NCI-H2081 treated with DMSO at 0.1 percent for 48 hours (cell line): ENCODE measurements at places on chromosomes 5 and 9.

GRCh38 chr5:56625541-56625940 lies 189.8 kb upstream of the MAP3K1 start:
- DNase-seq = no peak

GRCh38 chr9:99998866-99999265 lies 92.4 kb downstream of the STX17 start:
- no peak for DNase-seq

DNA sequence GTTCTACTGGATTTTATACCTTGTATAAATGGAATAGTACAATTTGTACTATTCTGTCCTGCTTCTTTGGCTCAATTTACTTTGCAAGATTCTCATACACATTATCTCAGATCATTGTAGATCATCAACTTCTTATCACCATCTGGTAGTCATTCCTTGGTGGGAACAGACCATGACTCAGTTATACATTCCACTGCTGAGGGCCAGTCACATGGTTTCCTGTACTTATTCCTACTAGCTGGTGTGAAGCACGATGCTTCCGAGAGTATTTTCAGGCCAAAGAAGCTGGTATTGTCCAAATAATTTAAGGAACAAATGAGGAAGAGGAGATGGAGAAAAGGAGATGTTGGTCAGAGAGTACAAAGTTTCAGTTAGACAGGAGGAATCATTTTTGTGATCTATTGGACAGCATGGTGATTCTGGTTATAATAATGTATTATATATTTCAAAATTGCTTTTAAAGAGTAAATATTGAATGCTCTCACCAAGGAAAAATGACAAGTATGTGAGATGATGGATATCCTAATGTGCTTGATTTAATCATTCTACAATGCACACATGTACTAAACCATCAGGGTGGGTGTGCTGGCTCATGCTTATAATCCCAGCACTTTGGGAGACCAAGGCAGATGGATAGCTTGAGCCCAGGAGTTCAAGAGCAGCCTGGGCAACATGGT lies 124.1 kb downstream of the SYK start:
- DNase-seq = no peak

GRCh38 chr5:143635146-143635752 lies 176.7 kb upstream of the HMHB1 start:
- DNase-seq = no peak

DNA sequence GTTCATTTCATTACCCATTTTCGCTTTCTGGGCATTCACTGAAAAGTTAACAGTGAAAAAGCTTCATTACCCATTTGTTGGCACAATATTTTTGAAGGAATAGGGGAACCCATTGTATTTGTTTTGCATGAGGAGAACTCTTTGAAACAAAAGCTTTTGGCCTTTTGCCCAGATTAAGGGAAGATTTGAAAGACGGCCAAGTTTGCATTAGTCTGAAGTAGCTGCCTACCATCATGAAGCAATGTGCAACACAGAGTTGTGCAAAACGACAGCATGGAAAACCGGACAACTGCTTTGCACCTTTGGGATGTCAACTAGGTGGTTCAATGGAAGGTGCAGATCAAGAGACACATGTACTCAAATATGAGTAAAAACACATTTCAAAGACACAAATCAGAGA lies 84.9 kb downstream of the TRPM3 start:
- DNase-seq = peak; percentile 10

- no peak for DNase-seq
Observed at GRCh38 chr5:77629509-77630113, 8.9 kb downstream of the OTP start.

- DNase-seq = peak; percentile 33
Observed at GRCh38 chr9:87336914-87337333, 160.7 kb upstream of the DAPK1 start.

DNA sequence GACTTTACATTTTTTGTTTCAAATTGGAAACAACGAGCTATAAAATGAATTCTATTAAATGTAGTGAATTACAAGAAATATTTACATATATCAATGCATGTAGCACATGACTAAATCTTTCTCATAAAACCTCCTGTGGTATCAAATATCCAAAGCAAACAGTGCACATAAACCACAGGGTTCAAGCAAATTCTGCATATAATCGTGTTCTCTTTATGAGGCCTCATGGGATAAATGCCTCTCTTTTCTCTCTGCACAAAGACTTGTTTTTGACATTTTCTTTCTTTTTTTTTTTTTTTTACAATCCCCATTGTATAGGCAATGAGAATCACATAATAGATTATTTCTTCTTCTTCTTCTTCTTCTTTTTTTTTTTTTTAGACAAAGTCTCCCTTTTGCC lies 1117.2 kb upstream of the DMAC1 start:
- no peak for DNase-seq

DNA sequence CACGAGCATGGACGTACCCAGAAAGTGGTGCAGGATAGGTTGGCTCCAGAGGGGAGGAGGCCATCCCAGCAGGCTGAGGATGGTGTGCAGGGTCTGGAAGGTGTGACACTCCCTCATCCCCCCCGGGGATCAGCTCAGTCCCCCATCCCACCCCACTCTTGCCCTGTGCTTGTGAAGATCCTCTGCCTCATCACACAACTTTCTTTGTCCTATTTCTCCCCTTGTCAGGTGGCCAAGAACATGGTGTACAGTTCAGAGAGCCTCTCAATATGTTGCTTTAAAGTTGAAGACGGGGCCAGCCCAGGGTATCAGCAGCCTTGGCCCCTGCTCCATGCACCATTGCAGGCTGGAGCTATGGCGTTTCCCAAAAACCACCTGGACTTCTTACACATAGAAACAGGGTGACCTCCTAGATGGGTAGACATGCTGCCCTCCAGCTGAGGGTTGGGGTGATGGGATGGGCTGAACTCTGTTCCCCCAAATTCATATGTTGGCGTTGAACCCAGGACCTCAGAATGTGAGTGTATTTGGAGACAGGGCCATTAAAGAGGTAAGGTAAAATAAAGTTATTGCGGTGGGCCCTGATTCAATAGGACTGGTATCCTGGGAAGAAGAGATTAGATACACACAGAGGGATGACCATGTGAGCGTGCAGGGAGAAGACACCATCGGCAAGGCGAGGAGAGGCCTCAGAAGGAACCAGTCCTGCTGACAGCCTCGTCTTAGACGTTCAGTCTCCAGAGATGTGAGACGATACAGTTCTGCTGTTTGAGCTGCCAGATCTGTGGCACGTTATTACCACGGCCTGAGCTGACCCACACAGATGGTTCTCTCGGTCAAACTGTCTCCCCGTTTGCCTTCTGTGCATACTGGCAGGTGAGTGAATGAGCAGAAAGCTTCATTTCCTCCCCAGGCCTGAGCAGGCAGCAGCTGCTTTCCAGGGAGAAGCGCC lies 272.5 kb downstream of the GADD45G start:
- no peak for DNase-seq

GRCh38 chr5:33713136-33713765 lies 178.5 kb downstream of the ADAMTS12 start:
- no peak for DNase-seq

GRCh38 chr5:124103671-124104070 lies 591.7 kb downstream of the CSNK1G3 start:
- DNase-seq = no peak

DNA sequence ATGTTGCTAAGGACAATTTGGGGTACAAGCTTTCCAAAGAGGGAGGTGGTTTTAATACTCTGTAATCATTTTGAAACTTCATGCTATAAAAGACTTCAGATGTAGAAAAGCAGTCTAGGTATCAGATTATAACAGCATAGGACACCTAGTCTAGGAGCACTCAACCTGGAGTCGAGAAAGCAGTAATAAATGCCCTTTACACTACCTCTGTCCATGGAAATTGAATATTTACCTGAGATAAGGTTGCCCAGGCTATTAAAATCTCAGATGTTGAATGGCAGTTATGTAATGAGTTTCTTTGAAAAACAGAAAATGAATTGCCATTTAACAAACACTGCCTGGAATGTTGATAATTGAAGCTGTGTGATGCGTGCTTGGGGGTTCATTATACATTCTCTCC lies 561.8 kb upstream of the DMAC1 start:
- DNase-seq = no peak

DNA sequence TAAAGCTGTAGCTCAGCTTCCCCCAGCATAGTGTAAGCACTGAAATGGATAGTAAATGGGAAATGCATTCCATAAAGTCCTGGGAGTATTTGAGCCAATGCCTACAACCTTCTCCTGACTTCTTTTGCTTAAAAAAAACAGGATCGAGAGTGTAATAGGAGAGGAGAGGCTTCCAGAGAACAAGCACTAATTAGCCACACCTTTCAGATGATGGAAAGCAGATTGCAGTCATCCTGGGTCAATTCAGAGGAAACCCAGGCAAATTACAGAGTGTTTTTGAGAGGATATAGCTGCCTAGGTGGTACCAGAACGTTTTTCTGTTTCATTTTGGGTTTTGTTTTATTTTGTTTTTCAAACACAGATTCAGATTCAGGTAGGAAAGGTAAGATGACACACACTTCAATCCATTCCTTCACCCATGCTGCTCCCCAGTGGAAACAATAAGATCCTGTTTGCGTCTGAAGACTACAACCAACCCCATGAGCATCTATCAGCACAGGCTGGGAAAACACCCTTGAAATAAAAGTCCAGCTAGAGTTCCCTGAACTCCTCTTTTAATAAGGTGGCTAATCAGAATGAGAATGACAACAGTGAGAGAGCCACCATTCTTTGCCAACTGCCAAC lies 95.6 kb downstream of the RFK start:
- DNase-seq = no peak

- no peak for DNase-seq
Observed at GRCh38 chr9:75000835-75001234, 27.3 kb downstream of the CARNMT1 start.

- no peak for DNase-seq
Observed at GRCh38 chr5:179791881-179792611, 1.7 kb upstream of the LTC4S start.

DNA sequence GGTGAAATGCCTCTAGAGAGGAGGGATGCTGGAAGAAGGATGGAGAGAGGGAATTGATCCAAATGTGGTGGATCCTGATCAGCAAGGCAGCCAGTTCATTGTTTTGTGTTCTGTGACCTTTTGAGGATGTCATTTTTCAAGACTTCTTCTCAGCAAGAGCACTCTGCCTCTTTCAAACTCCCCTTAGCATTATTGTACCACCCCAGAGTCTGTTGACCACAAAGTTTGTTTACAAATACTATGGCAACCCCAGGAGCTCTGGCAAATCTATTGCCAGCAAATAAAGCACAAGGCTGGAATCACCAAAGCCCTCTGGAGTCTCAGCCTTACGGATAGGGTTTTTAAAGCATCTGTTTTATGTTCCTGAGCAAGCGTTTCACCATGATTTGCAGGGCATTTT lies 76.2 kb upstream of the SLC1A3 start:
- DNase-seq = no peak

- no peak for DNase-seq
Observed at GRCh38 chr9:128002959-128003358, 22.2 kb upstream of the EEIG1 start.

DNA sequence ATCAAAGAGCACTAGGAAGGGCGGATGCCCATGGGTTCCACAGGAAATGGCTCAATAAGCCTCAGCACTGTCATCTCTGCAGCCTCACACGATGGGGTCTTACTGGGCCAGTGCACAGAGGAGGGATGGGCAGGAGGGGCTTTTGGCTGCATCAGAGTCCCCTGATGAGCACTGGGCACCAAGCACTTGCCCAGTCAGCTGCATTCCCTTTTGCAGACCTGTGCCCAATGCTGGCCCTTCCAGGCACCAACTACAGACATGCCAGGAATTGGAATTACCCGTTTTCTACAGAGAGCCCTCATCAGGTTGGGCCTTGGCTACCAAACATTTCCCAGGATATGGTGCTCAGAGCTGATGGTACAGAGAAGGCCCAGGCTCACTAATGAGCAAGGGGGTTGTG lies 182.5 kb downstream of the HSPA4 start:
- no peak for DNase-seq

- DNase-seq = no peak
Observed at GRCh38 chr5:76174101-76174500, 90.9 kb downstream of the SV2C start.

DNA sequence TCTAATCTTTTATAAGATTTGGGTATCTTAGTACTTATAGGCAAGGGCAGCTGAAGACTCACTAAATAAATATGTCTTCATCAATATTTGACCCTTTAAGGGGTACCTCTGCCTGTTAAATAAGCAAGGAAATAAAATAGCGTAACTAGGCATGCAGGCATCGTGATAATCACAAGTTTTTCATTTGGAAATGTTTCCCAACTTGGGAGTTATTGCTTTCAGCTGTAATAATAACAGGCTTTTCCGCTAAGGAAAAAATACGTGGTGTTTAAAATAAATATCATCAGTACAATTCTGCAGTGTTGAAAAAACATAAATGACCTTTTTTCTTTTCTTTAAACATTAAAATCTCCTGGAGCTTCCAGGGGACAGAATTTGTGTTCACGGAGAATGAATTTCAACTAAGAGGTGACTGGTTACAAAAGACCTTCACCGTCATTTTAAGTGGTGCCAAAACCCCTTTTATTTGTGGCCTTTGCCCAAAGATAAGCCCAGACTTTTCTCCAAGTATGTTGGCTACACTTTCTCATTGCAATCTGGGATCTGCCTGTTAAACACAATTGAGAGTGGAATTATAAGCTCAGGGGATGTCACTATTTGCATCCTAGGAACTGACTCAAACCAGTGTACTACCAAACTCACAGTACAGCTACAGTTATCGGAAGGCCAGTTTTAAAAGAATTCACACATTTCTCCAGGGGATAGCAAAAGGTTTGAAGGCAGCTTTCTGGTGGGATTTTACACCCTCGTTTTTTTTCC lies 218.6 kb downstream of the FBXL7 start:
- no peak for DNase-seq

GRCh38 chr9:34566322-34566721 lies 23.2 kb downstream of the CNTFR start:
- no peak for DNase-seq

DNA sequence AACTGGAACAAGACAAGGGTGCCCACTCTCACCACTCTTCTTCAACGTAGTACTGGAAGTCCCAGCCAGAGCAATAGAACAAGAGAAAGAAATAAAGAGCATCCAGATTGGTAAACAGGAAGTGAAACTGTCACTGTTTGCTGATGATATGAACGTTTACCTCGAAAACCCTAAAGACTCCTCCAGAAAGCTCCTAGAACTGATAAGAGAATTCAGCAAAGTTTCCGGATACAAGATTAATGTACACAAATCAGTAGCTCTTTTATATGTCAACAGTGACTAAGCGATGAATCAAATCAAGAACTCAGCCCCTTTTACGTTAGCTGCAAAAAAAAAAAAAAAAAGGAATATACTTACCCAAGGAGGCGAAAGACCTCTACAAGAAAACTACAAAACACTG lies 306.6 kb downstream of the PLK2 start:
- DNase-seq = no peak

DNA sequence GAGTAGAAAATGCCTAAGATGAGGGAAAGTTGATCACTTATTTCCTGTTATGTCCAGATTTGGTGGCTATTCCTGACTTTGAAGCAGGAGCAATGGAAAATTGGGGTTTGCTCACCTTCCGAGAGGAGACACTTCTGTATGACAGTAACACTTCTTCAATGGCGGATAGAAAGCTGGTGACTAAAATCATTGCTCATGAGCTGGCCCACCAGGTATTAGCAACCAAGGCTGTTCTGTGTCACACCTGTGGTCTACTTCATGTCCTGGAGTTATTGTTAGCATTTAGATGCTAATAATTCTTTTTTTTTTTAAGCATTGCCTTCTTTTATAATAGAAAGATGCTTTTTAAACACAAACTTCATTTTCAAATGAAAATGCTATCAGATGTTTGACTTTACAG lies 57.9 kb downstream of the LNPEP start:
- DNase-seq = no peak

GRCh38 chr5:108418197-108418596 lies 36.3 kb upstream of the FBXL17 start:
- no peak for DNase-seq
